ENCODE measurements at places on chromosomes 7 and 10.

- DNase-seq, result no peak
Observed at GRCh38 chr10:122280156-122280555, 9.1 kb downstream of the BTBD16 start.

DNA sequence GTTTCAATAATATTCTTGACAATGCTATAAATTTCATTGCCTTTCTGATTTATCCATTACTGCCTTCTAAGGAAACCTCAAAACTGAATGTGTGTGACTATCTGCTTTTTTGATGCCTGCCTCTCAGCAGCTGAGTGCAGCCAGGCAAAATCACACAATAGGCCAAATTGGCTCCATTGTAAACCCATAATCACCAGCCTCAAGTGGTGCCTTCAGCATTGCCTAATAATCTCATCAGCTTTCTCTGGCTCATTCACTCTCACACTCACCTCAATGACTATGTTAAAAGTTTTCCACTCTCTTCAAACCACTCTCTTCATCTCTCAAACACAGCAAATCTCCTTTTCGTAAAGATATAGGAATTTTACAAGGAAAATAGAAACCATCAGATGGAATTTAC, 182.5 kb upstream of the COL1A2 start:
- no peak for DNase-seq

- no peak for DNase-seq
Observed at GRCh38 chr10:127952918-127953317, 46.0 kb downstream of the PTPRE start.

DNA sequence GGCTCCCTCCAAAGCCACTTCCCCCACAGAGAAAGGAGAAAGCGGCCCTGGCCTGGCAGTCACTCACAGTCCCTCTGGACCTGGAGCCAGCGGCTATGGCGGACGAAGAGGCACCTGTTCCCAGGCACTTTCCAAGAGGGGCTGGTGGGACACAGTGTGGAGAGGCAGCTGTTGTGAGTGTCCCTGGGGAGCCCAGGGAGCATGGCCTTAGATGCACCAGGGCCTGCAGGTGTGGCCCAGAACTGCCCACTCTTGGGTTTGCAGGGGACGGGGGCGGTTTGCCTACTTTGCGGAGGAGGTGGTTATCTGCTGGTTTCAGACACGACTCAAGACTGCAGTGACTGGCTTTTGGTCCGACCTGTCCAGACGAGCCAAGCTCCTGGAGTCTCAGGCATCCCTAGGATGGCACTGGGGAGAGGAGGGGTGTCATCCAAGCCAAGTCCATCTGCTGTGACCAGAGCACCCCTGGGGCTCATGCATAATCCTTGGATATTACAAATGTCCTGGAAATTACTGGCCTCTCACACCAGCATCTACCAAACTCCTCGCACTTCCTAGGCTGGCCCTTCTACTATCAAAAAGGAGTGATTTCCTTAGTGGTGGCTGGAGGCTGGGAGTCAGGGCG, 18.4 kb downstream of the CTBP2 start:
- DNase-seq, result no peak

DNA sequence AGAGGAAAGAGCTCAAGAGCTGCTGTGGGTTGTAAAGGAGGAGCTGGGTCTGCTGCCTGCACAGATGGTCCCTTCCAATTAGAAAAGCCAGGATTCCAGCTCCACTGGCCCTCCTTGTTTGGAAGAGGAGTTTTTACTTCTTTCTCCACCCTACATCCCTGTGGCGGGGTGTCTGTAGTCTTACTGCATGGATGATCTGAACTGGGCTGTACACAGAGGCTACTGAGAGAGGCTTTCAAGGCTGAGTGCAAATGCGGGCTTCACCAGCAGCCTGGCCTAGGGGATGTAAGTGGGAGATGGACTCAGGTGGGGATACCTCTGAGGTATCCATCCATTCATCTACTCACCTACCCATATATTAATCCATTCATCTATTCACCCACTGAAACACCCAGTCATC, 7.1 kb upstream of the CXCL12 start:
- DNase-seq, result no peak

DNA sequence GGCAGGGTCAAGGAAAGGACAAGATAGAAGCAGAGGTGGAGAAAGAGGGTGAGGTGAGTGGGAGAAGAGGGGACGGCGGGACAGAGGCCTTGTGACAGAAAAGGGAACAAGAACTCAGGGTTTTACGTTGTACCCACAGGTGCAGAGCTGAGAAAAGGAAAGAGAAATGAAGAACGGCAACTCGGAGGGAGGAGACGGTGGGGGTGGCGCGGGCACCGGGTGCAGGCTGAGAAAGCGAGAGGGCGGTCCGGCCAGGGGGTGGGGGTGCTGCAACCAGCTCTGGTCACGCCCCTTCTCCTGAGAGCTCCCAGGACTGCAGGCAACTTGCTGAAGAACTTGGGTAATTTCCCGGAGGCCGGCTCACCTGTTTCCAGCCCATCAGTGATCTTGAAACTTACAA, 65.3 kb downstream of the CARD11 start:
- no peak for DNase-seq

DNA sequence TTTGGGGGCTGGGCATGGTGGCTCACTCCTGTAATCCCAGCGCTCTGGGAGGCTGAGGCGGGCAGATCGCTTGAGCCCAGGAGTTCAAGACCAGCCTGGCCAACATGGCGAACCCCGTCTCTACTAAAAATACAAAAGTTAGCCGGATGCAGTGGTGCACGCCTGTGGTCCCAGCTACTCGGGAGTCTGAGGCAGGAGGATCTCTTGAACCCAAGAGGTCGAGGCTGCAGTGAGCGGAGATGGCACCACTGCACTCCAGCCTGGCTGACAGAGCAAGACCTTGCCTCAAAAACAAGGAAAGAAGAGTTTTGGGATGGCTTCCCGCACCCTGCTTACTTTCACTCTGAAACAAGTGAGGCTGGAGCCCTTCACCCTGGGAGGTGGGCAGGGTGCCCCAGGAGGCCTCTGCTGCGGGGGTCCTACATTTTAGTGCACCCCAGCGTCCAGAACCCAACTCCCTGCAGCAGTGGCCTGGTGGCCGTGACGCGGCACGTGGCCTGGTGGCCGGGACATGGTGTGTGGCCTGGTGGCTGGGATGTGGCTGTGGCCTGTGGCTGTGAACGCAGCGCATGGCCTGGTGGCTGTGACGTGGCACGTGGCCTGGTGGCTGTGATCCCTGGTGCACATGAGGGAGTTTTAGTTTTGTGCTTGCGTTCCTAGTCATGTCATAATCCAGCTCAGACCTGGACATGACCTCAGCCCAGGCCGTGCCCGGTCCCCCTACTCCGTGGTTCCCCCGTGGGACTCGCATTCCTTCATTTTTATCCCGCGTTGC, 9.3 kb downstream of the KNDC1 start:
- no peak for DNase-seq

GRCh38 chr7:26102176-26102575, 49.8 kb upstream of the NFE2L3 start:
- DNase-seq, result no peak

DNA sequence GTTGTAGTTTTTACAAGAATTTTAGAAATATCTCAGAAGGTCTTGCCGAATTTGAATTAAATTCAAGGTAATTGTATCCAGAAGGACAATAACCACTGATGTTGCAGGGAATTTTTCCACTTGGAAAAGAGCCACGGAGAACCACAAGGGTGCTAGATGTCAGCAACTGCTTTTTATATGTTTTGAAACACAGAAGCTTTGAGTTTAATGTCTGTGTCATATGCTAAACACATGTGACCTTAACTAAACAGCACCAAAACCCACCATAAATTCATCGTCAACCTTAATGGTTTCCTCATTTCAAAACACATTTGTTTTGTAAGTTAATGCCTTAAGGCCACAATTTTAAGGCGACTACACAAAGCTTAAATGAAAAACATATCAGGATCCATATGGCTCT, 106.9 kb downstream of the COL28A1 start:
- DNase-seq, result no peak

DNA sequence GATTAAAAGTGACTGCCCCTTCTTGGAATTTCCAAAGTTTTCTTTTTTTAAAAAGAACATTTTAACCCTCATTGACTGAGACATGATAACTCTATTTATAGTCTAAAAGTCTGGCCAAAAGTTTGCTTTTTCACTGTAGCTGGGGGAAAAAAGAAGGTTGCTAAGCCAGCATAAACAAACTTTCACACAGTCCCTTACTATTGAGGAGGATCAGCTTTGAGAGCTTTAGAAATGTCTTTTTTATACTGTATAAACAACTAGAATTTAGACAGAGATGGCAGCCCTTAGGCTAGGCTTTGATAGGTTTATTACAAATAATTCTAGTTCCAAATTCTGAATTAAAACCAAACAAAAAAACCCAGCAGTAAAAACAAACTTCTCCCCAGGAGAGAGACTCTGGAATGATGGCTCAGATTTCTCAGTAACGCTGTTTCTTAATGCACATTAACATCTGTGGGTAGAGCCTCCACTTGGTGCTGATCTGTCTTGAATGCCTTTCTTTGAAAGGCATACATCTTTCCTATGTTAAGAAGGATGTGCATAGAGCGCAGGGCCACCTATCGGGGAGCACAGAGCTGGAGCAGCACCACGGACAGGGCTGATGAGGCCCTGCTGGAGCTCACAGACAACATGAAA, 100.9 kb upstream of the PDLIM1 start:
- DNase-seq, result no peak

GRCh38 chr10:7534480-7534852, 123.6 kb upstream of the SFMBT2 start:
- no peak for DNase-seq

- no peak for DNase-seq
Observed at GRCh38 chr10:33966946-33967345, 632.5 kb upstream of the NRP1 start.

DNA sequence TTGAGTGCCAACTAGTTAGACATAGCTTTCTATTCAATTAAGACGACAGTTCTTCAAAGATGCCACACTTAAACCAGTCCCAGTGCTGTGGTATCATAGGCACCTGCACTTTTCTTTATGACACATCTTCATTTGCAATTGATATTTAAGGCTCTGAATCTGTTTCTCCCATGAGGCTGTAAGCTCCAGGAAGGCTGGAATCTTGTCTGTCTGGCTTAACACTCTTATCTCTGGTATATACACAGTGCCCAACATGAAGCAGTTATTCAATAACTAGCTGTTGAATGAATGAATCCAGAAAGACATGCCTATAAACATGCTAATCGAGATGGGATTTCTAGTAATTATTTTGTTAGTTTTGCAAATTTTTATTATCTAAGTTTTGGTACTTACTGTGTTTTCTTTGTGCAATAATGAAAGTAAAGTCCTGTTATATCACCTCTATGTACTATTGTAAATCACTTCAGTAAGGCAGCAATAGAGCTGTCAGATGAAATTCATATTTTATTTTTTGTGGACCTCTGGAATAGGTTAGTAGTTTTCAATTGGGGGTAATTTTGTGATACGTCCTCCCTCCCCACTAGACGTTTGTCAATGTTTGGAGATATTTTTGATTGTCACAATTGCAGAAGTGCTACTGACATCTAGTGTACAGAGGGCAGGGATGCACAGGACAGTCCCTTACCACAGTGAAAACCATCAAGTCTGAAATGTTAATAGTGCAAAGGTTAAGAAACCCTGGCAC, 51.3 kb upstream of the STEAP4 start:
- peak; percentile 30 for DNase-seq

- DNase-seq, result no peak
Observed at GRCh38 chr10:71769279-71769823, 4.0 kb downstream of the VSIR start.

- DNase-seq, result no peak
Observed at GRCh38 chr10:126437635-126438406, 49.5 kb upstream of the ADAM12 start.

- no peak for DNase-seq
Observed at GRCh38 chr10:89518108-89518507, 17.3 kb downstream of the SLC16A12 start.

- DNase-seq, result no peak
Observed at GRCh38 chr10:3411044-3411443, 238.5 kb upstream of the PITRM1 start.

DNA sequence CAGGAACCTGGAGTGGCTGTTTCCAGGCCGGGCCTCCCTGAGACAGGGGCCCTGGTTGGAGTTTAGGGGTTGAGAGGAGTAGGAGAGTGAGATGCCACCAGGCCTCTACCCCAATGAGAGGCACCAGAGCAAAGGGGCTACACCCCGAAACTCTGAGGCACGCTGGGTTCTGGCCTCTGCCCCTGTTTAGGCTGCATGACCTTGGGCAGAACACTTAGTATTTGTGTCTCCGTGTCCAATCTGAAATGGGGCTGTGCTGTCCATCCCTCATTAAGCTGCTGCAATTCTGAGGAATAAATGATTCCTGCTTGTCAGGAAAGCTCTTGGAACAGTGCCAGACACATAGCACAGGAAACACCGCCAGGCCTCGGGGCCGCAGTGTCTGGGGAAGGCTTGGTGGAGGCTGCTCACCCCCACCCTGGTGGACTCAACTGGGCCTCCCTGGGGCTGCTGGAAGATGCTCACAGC, 40.5 kb upstream of the SAMD8 start:
- DNase-seq, result no peak

GRCh38 chr10:28959850-28960501, 282.7 kb downstream of the BAMBI start:
- no peak for DNase-seq

GRCh38 chr7:2461268-2462026, 14.8 kb downstream of the GRIFIN start:
- no peak for DNase-seq

DNA sequence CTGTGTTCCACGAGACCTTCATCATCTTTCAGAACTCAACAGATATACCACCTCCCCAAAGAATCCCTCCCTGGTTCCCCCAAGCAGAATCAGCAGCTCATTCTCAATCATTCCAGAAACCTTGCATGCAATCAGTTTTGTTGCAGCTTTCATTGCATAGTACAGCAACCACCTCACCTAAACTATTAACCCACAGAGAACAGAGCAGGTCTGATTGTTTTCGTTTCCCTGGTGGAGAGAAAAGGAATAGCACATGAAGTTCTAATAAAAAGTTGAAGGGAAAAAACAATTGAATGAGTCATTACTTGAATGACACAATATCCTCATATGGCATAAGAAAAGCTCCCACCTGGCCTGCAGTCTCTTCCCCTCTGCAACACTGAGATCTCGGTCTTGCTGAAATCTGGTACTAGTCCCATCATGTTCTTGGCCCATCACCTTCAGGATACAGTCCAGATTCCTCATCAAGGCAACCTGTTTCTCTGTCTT, 147.1 kb upstream of the GDF10 start:
- peak; percentile 34 for DNase-seq

- DNase-seq, result no peak
Observed at GRCh38 chr10:11521860-11522259, 89.6 kb downstream of the USP6NL start.

- no peak for DNase-seq
Observed at GRCh38 chr7:133389727-133390126, 136.8 kb downstream of the EXOC4 start.
